ENCODE measurements at places on chromosomes 2 and 18. TPM values are rescaled to one million over a fixed set of nuclear protein-coding genes. Genes with fewer than 3 reads are reported as not detected.

GRCh38 chr2:62472312-62472711, 33.7 kb downstream of the TMEM17 start:
- no peak for DNase-seq

DNA sequence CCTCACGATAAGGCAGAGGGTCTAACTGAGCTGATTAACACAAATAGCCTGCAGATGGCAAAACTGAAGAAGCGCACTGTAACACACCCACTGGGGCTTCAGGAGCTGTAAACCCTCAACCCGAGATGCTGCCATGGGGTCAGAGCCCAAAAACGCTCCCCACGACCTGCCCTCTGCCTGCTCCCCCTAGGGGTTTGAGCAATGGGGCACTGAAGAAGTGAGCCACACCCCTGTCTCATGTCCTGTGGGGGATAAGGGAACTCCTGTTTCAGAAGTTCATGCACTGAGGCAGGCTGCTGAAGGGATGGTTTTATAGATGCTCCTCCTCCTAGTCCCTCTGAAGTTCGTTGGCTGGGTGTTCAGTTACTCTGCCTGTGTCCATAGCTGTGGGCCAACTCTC, 105.9 kb upstream of the CELF4 start:
- DNase-seq: no peak

- DNase-seq: no peak
Measured at GRCh38 chr2:218983934-218984238, 1.1 kb downstream of the FEV start.

DNA sequence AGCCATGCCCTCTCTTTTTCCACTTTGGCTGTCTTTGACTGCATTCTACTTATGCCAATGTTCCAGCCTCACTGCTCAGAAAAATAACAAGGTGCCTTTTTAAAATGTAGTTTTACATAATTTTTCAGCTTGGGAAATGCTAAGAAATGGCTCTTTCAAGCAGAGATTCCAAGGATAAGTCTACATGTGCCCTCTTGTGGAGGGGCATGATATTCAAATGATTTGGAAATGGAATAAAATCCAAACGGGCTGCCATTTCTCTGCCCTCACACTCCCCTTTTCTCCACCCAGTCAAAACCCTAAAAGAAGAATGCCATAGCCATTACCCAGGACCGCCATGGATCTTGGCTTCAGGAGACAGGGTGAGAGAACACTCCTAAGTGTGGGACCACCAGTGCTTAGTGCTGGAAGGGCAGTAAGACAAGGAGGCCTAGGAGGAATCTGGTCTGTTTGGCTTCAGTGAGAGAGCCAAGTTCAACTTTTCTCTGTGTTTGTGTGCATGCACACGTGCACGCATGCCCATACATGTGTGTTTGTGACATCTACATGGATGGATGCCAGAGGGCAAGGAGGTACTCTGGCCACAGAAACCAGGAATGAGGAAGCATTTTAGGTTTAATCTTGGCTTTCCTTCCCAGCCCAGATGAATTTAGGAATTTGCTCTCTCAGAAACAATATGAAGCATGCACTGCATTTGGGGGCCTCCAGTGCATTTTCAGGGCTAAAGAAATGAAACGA, 174.0 kb upstream of the SLC14A2 start:
- no peak for DNase-seq

GRCh38 chr18:42310956-42311355, 355.9 kb downstream of the PIK3C3 start:
- DNase-seq: no peak

- peak; percentile 89 for DNase-seq
Measured at GRCh38 chr2:240919786-240920782, 13.9 kb downstream of the CROCC2 start.

GRCh38 chr2:11031876-11032275, 120.1 kb downstream of the KCNF1 start:
- no peak for DNase-seq

GRCh38 chr2:233331536-233331935, 22.8 kb upstream of the DGKD start:
- DNase-seq: peak; percentile 63

GRCh38 chr2:30425326-30425725, 21.7 kb upstream of the LCLAT1 start:
- DNase-seq: no peak

DNA sequence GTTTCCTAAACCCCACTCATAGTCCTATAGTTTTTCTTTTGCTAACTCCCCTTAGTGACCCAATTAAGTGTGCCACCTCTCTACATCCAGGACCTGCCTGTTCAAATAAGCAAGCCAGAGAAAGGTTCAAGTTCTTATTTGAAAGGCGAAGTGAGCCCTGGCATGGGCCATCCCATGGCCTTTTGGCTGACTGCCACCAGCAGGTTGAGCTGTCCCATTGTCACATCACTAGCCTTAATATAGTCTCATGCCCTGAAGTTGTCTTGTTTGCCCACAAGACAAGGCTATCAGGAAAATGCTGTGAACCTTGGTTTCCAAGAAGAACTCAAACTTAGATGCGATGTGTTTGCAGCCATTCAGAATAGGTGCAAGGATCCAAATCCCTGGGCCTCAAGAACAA, 158.8 kb downstream of the SH3RF3 start:
- DNase-seq: no peak

DNA sequence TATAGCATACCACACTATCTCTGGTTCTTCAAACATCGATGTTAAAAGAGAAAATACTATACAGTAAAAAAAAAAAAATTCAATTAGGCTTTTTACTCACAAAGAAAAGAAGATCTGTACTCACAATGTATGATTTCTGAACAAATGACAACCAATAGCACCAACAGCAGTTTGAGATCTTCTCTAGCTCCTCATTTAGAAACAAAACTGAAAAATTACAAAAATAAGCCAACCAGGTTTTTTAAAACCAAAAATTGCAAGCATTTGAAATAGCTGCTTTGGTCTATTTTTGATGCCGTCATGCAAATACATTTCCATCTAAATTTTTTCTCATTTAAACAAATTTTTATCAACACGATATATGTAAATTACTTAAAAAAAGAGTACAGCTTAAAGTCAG, 34.3 kb upstream of the RALBP1 start:
- DNase-seq: no peak

- no peak for DNase-seq
Measured at GRCh38 chr2:223815186-223815883, 22.0 kb downstream of the AP1S3 start.

DNA sequence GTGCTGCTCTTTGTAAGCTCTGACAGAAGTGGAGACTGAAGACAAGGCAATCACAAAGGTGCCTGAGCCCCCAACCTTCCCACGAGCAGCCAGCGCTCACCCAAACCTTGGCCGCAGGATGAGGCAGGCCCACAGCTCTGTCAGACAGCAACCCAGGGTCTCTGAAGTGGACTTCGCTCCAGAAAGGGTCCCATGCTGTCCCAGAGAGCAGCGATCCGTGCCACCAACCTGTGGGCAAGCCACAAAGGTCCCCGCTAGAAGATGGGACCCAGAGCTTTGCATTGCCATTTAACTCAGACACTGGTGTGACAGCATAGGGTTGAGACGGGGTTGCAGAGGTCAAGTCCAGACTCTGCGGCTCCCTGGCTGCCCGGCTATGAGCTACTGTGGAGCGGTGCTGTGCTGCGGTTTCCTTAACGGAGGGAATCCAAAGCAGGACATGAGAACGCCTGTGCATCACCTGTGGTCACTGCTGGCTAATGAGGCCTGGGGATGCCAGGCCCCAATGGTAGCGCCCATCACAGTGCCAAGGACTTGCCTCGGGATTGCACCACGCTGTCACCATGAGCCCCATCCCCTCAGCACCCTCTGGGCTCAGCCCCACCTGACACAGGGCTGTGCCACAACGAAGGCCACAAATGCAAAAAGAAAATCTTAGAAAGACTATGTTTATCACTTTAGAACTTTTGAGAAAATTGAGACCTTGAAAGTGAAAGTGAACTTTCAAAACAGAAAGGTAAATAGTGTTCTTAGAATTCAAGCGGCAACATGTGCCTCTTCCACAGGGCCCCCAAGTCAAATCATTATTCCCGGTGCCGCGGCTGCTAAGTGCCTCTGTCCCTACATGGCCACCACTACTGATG, 103.4 kb downstream of the HDAC4 start:
- DNase-seq: peak; percentile 63

GRCh38 chr18:6666012-6666685, 63.4 kb upstream of the ARHGAP28 start:
- DNase-seq: no peak

GRCh38 chr2:145935016-145935415, 1415.1 kb upstream of the ZEB2 start:
- no peak for DNase-seq

- DNase-seq: no peak
Measured at GRCh38 chr2:153890576-153890975, 18.9 kb downstream of the GALNT13 start.

- DNase-seq: no peak
Measured at GRCh38 chr2:183162362-183162761, 38.1 kb downstream of the NUP35 start.

- no peak for DNase-seq
Measured at GRCh38 chr2:177161741-177162460, 50.7 kb upstream of the HNRNPA3 start.

DNA sequence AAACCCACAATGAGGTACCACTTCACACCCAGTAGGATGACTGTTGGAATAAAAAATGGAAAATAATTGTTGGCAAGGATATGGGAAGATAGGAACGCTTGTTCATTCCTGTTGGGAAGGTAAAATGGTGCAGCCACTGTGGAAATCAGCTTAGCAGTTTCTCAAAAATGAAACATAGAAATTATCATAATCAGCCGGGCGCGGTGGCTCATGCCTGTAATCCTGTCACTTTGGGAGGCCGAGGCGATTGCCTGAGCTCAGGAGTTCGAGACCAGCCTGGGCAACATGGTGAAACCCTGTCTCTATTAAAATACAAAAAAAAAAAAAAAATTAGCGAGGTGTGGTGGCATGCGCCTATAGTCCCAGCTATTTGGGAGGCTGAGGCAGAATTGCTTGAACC, 23.4 kb downstream of the AMER3 start:
- DNase-seq: no peak

DNA sequence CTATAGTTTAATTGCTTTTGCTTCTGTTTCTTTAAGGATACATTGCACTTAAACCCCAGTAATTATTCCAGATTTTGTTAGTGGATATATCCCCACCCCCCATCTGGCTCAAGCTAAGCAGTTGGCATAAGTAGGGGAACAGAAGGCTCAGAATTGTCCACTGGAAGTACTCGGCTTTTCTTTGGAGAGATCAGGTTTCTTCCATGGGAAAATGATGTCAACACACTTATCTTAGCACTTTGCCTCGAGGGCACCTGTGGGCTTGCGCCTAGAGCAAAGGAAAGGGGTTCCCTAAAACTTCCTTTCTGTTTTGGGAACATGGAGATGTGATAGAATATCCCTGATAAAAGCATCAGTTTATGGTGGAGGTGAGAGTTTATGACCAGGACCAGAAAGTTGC, 130.6 kb downstream of the FMNL2 start:
- DNase-seq: no peak

DNA sequence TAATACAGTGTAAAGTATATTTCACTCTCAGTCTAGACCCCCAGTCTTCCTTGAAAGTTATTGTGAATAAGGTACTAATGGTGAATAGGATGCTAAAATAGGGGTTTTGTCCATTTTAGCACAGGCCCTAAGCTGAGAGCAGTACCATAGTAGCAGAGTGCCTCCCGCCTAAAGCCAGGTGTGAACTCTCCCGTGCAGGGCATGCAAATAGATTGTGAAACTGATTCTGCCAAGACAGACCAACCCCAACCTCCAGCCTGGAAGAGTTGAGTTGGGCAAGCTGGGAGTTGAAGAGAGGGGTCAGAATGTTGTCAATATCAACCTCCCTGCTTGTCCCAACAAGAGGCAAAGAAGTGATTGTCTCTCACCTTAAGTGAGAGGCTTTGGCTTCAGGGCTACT, 97.4 kb upstream of the CYRIA start:
- DNase-seq: no peak

DNA sequence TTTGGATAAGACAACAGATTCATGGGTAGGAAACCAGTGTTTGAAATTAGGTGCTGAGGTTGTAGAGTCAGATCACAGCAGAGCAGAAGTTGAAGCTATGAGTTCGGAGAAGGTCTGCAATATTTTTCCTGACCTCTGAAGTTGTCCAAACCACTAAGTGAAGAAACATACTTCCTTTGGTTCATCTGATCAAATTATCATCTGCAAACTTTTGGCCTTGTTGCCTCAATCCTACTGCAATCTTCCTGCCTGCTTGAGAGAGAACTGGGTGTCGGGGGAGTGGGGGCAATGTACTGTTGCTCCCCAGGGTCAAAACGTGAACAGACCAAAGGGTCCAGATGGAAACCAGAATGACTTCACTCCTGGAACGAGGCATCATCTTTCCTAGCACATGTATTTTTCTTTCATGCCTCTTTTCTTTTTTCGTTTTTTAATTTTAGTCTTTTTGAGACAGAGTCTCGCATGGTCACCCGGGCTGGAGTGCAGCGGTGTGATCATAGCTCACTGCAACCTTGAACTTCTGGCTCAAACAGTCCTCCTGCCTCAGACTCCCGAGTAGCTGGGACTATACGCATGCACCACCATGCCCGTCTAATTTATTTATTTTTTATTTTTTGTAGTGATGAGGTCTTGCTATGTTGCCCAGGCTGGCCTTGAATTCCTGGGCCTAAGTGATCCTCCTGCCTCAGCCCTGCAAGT, 42.7 kb downstream of the RAB31 start:
- DNase-seq: no peak

DNA sequence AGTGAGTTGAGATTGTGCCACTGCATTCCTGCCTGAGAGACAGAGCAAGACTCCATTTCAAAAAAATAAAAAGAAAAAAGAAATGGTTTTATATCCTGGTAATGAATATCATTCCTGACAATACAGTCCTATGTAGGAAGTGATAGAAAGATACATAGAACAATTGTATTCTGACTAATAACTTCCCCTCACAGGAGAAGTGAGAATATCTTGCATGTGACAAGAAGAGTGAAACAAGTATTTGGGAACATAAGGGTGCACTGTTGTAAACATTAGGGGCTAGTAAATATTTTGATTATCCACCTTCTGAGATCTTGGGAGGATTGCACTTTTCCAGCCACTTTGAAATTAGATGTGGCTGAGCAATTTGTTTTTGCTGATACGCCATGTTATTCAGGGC, 40.7 kb downstream of the KLHL14 start:
- no peak for DNase-seq

GRCh38 chr2:47002480-47003381, 87.1 kb upstream of the MCFD2 start:
- DNase-seq: no peak

The COL3A1 gene
- total RNA-seq: 7,827 TPM

The DTNA gene
- 3.7 TPM for total RNA-seq

The PLB1 gene
- total RNA-seq: 8.2 TPM

The CFAP221 gene
- total RNA-seq: 0.45 TPM

The EVA1A gene
- total RNA-seq: 27.3 TPM

The COL4A4 gene
- total RNA-seq: 7.3 TPM

The MYO1B gene
- 114 TPM for total RNA-seq

The PLCL1 gene
- total RNA-seq: 0.50 TPM

The REG3A gene
- not detected for total RNA-seq

The ACADL gene
- not detected for total RNA-seq

The COLEC11 gene
- not detected for total RNA-seq

The FNDC4 gene
- total RNA-seq: 17.4 TPM

The ANKRD30BL gene
- not detected for total RNA-seq

The GPC1 gene
- 261 TPM for total RNA-seq
